ENCODE measurements at places on chromosomes 6 and 20.
A peak's percentile ranks its signal among the peaks of the same experiment; 100 is the strongest.

GRCh38 chr20:32333988-32334885 is 23.9 kb upstream of the ASXL1 start:
- no peak for DNase-seq

- no peak for DNase-seq
Measured at GRCh38 chr20:63658749-63659187, 656 bp downstream of the RTEL1 start.

GRCh38 chr20:3871550-3872265 is 17.5 kb upstream of the PANK2 start:
- no peak for DNase-seq

DNA sequence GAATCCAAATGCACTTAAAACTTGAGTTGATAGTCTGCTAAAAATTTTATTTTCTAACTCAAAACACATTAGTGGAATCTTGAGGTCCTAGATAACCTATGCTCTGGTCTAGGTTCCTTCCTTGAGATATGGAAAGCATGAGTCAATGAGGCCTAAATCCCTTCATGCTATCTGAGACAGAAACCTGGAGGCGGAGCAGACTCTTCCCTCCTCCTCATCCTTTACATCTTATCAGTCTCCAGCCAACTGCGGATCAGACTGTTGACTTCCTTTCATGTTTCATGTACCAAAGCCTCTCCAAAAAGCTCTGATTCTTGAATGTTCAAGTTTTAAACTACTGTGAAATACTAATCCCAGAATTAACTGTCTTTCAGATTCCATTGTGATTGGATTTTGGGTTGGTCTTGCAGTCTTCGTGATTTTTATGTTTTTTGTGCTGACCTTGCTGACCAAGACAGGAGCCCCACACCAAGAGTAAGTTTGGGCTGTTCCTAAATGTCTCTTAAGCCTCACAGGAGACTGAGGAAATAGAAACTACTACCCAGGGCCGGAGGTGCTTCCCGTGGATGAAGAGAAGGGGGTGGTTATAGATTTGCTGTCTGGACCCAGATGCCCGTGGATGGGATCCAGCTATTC is 29.1 kb downstream of the MRAP2 start:
- no peak for DNase-seq

DNA sequence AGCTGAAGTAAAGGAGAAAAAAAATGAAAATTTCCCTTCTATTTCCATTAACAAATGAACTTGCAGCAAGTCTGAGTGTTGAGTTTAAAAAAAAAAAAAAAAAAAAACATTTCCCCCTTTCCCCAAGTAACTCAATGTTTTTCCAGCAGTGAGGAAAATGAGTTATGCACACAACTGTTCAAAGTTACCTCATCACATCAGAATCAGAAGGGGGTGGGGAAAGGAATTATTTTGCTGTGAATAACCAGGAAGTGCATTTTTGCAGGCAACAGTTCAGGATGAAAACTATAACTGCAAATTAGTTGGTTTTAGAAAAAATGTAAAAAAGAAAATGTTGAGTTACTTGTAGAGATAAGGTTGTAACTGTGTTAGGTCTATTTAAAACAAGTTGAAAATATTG is 568.9 kb upstream of the CITED2 start:
- DNase-seq, result no peak

GRCh38 chr6:167491438-167492099 is 166.7 kb downstream of the TTLL2 start:
- no peak for DNase-seq

GRCh38 chr6:152293404-152293803 is 343.8 kb downstream of the SYNE1 start:
- no peak for DNase-seq

- DNase-seq, result no peak
Measured at GRCh38 chr6:125947615-125948014, 9.0 kb upstream of the HINT3 start.

DNA sequence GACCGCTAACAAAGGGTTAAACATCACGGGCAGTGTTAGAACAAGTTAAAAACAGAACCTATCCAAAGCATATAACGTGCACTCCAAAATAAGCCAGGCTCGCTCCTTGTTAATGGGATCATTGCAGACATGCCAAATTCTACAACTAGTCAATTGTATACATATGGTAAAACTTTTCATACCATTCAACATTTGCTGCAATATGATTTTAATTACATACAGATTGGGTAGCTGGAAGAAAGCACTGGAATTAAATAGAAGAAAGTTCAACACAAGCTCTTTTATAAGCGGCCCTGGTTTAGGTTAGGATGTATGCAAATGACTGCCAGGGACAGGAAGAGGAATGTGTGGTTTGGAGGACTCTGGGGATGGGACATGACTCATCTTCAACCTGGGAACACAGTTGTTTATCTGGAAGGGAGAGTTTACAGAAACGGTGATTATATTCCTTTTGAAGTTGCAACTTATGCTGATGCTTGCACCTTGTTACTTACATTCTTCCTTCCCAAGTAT is 62.5 kb upstream of the TIAM2 start:
- no peak for DNase-seq

GRCh38 chr20:21166801-21167200 is 40.9 kb downstream of the KIZ start:
- peak; percentile 85 for DNase-seq

GRCh38 chr6:52369234-52369633 is 7.3 kb downstream of the PAQR8 start:
- DNase-seq, result no peak

- no peak for DNase-seq
Measured at GRCh38 chr20:48690888-48691287, 136.9 kb downstream of the PREX1 start.

- no peak for DNase-seq
Measured at GRCh38 chr20:44067650-44068081, 119.3 kb downstream of the JPH2 start.

DNA sequence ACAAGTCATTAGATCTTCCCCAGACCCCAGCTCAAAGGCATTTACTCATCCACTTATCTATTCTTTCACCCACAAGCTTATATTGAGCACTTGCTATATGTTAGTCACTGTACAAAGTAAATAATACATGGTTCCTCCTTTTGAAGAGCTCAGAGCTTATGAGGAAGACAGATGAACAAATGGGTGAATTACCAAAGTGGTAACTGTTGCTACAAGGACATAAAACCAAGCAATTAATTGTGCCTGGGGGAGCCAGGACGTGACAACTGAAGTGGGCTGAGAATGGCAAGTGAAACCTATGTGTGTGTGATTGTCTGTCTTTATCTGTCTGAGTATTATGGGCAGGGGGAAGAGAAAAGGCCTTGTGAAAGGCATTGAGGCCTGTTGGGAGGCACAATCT is 45.6 kb upstream of the AKIRIN2 start:
- DNase-seq, result no peak

GRCh38 chr6:151087861-151088598 is 151.7 kb upstream of the AKAP12 start:
- DNase-seq, result no peak

GRCh38 chr6:92176666-92177065 is 1242.7 kb downstream of the EPHA7 start:
- DNase-seq, result no peak

DNA sequence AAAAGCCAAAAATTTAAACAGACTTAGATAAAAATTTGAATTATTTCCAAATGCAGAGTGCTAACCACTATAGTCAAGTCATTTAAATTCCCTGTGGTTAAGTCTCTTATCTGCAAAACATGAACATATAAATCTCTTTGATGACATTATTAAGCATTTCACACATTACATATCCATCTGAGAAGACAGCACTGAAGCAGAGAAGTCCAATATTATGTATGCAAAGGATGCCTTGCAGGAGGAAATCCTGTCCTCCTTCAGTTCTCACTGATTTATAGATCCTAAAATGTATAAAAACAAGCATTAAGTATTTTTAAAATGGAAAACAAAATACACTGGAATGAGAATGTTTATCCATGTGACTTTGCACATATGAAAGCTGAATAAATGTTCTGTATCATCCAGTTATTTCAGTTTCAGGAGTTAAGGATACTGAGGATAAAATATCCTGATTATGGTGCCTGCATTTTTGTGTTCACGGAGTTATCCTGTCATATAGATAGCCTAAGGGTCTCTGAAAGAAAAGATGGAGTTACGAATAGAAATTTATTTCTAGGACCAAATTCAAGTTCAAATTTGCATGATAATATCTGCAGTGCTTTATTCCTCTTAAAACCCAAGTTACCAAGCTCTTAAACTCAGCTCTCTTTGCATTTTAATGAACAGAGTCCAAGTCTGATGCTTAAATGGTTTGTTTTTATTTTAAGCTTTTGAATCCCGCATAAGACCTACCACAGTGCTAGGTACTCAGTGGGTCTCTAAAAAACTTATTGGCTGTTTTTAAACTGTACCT is 145.4 kb downstream of the PRKN start:
- DNase-seq, result no peak

DNA sequence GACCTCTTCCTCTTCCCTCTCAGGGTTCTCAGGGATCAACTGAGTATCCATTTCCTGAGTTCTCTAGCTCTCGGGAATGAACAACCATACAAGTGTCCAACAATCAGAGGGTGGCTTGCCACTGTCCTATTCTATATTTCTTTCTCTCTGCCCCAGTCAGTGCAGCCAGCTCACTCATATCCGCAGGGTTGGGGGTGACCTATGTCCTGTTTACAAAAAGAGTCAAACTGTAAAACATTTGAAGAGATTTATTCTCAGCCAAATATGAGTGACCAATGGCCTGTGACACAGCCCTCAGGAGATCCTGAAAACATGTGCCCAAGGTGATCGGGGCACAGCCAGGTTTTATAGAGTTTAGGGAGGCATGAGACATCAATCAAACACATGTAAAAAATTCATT is 10.8 kb upstream of the BTN3A2 start:
- no peak for DNase-seq

DNA sequence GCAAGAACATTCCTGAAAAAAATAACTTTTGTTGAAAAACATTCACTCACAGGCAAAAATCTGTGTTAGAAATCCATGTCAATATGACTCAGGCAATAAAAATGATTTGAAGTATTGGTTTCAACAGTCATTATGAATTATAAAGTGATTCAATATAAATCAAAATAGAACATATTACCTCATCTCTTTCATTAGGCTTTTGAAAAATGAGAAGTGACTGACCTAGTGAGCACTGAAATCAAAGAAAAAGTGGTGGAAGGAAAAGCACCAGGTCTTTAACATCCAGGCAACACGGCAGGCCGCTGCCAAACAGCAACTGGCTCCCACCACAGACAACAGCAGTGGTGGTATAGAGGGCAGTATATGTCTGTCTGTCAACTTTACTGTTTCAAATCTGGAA is 68.9 kb downstream of the MAN1A1 start:
- no peak for DNase-seq

DNA sequence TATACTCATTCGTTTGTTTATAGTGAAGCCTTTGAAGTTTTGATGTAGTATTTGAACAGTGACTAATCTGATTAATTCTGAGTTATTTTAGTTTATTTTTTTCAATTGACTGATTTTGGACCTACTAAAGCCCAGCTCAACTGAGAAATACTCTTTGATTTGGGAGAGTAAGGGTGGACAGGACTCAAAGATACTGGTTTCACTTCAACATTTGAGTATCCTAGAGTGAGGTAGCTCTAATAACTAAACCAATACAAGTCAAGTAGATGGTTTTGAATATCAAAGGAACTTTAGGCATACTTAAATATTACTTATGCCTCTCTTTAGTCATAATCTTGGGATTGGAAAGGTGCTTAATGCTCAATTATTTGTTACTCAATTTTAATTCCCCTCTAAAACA is 65.6 kb downstream of the ZNF292 start:
- DNase-seq, result no peak

DNA sequence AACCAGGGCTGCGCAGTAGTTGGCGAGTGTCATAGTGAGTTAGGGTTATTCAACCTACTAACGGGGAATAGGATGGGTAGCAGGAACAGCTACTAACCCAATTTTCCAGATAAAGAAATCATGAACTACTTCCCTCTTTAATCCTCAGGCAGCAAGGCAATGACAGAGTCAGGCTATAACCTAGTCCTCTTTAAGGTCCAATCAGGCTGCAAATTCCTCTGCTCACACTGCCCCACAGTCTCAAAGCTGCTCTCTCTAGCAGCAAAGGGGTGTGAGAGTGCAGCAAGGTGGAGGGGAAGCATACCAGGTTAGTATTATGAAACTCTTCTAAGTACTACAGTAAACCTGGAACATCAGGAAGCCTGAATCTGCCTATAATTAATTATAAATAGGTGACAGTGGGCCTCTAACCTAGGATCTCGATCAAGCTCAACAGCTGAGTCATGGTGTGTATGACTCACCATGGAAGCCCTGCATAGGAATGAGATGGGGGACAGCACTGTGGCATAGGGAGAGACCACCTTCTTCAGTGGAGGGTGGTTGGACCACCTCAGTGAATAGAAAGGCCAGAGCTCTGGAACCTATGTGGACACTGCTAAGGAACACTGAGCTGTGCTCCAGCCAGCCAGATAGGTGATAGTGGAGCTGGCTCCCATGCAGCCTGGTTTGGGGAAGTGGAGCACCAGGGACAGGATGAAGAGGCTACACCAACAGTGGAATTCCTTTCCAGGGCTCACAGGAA is 7.9 kb downstream of the PEX6 start:
- no peak for DNase-seq

DNA sequence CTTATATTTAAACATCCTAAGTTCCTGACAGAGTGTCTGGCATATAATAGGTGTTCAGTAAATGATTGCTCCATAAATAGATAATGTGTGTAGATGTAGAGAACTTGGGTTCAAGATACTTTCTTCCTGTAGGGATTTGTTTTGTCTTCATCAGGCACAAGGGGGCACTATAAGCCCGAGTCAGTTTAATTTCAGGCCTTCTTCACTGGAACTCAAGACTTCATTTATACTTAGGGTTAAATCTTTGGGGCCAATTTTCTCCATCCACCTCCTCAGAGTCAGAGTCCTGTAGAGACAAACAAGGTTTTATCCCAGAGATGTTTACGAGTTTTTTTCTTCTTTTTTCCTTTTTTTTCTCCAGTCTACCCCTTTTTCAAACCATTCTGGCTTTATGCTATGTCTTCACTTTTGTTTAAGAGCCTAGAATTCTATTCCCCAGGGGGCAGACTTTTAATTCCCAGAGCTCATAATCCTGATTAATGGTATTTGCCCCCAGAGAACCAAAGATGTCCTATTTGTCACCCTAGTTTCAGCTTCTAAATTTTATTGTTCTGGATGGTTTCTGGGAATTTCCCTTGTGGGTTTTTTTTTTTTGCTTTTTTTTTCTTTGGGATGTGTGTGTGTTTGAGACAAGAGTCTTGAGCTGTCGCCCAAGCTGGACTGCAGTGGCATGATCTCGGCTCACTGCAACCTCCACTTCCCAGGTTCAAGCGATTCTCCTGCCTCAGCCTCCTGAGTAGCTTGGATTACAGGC is 88.4 kb downstream of the HFE start:
- DNase-seq, result peak; percentile 82

Measured in Jurkat, Clone E6-1 (cell line).